ENCODE measurements at places on chromosomes 4 and X. TPM values are rescaled to one million over a fixed set of nuclear protein-coding genes. Genes with fewer than 3 reads are reported as not detected.

Gene SATL1
- polyA plus RNA-seq: 0.35 TPM

DNA sequence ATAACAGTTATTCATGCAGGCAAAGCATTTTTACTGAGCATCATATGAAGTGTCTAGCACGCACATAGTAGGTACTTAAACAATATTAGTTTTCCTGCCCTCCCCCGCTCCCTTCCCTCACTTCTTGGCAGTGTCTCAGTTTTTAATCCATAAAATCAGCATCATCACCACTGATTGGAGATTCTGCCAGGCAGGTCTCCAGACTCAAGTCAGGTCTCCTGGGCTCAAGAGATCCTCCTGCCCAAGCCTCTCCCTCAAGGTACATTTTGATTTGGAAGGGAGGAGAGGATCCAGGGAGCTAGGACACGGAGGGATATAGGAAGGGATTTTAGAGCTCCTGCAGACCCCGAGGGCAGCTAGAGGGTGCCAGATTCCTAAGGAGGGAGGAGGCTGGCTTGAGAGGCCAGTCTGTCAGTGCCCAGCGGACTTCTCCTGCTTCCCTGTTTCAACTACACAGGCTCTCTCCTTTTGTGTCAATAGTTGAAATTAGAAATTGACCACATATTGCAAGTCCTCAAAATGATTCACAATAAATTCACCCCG lies 4.4 kb upstream of the FAT1 start:
- no peak for DNase-seq

Gene SPRY1
- 159 TPM for polyA plus RNA-seq

Gene COL4A6
- 1.1 TPM for polyA plus RNA-seq

- no peak for DNase-seq
These were observed 30.8 kb downstream of the GPM6B start for GRCh38 chrX:13786048-13786447.

DNA sequence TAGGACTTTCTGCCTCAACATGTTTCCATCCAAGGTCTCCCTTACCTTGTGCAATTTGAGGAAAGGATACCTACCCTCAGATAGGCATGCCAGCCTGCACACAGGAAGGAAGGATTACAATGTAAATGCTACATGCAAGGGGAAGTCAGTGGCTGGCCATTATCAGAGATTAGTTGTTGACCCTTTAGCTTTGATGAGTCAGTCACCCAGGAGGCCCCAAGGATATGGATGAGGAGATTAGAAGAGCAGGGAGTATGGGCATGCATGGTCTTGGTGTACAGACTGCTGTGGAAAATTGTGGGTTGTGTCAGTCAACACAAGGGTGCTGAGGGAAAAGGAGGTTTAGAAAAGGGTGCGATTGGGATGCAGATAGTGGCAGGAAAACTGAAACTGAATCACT lies 92.0 kb downstream of the GUCY2F start:
- no peak for DNase-seq

DNA sequence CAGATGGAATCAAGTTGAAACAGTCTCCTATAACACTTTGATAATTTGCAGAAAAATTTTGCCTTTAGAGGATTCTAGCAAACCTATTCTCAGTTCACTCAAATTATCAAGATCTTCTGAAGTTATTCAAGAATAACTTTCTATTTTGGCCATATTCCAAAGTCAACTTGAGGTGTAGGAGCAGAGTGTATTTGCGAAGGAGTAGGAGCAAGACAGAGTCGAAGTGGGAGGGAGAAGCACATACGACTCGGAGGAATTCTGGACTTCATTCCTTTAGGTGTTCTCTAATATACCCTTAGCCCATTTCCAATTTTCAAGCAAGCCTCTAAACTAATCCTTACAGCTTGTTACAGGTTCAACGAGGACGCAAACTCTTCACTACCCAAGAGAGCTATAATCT lies 252.9 kb downstream of the GPM6A start:
- no peak for DNase-seq

Gene KLHL5
- not detected for polyA plus RNA-seq

Gene NEXMIF
- polyA plus RNA-seq: not detected

Gene FAM149A
- 9.7 TPM for polyA plus RNA-seq

DNA sequence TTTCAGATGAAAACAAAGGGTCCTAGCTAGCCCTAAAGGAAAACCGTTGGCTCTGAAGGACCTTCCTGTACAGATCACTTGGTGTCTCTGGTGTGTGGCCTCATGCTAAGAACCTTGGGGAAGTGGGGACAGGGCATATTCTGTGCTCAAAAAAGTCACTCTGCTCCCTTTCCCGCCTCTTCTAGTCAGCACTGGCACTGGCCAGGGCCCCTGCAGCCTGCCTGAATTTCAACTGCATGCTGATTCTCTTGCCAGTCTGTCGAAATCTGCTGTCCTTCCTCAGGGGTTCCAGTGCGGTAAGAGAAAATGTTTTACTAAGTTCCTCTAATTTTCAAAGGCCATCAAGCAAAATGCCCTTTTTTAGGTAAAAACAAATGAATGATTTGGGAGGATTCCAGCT lies 3.4 kb downstream of the CYBB start:
- no peak for DNase-seq

GRCh38 chr4:55733932-55734331 lies 85.7 kb upstream of the EXOC1L start:
- DNase-seq: peak; percentile 7

- no peak for DNase-seq
These were observed 5.7 kb downstream of the PLP2 start for GRCh38 chrX:49177338-49177833.

Gene RTL3
- 1.6 TPM for polyA plus RNA-seq

DNA sequence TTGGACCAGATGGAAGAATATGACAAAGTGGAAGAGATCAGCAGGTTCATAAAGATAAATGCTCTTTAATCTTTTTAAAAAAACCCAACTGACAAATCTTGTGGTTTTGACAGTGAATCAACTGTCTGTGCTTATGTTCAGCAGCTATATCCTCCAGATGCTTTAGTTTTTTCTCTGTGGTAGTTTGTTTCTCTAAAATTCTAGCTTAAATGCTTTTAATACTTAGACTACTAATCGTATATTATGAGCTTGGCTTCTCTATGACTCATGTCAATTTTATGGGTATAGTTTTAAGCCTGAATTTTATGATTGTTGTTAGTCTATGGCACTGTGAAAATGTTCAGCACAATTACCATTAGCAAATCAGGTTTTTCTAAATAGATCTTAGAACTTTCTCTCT lies 12.9 kb downstream of the HHIP start:
- no peak for DNase-seq

Gene FAM184B
- polyA plus RNA-seq: 5.5 TPM

Gene MAOA
- polyA plus RNA-seq: not detected

Gene PHOX2B
- 10.3 TPM for polyA plus RNA-seq

- no peak for DNase-seq
These were observed 1517.6 kb downstream of the STIM2 start for GRCh38 chr4:28378109-28378830.

- no peak for DNase-seq
These were observed 108.4 kb downstream of the DOCK11 start for GRCh38 chrX:118603981-118604380.

Gene ATXN3L
- not detected for polyA plus RNA-seq

Gene FAM193A
- 19.5 TPM for polyA plus RNA-seq

DNA sequence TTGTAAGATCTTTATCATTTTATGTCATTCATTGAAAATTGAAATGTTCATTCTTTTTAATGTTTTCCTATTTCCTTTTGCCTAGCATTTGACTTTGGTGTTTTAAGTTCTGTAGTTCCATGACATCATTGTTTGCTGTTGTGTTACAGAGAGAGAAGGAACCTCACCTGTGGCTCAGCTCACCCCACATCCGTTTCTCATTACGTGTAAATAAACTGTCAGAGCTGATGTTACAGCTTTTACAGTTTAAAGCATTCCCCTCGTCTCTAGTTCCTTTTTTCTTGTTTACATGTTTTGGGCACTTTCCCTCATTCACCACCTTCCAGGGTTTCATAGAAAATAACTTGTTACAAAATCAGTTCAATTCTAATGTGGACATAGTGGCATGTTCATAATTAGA lies 137.2 kb downstream of the FNIP2 start:
- no peak for DNase-seq

Gene HTN3
- polyA plus RNA-seq: not detected

Gene SMIM31
- polyA plus RNA-seq: not detected

DNA sequence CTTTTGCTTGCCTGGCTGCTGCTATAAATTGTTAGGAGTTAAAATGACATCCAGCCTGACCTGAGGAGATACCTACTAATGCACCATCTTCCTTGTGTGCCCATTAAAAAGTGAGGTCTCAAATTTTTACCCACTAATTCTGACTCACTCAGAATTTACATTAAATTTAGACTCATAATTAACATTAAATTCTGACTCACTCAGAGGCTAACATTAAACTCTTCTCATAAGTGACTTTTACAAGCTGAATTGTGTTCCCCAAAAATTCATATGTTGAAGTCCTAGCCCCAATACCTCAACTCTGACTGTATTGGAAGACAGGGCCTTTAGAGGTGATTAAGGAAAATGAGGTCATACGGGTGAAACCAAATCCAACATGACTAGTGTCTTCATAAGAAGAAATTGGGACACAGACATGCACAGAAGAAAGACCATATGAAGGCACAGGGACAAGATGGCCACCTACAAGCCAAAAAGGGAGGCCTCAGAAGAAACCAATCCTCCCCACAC lies 11.8 kb downstream of the CASP6 start:
- no peak for DNase-seq

Gene PGAM4
- polyA plus RNA-seq: not detected

GRCh38 chr4:54274795-54275665 lies 45.9 kb downstream of the PDGFRA start:
- DNase-seq: no peak

- peak; percentile 22 for DNase-seq
These were observed 174.6 kb downstream of the BMPR1B start for GRCh38 chr4:94932366-94932765.

DNA sequence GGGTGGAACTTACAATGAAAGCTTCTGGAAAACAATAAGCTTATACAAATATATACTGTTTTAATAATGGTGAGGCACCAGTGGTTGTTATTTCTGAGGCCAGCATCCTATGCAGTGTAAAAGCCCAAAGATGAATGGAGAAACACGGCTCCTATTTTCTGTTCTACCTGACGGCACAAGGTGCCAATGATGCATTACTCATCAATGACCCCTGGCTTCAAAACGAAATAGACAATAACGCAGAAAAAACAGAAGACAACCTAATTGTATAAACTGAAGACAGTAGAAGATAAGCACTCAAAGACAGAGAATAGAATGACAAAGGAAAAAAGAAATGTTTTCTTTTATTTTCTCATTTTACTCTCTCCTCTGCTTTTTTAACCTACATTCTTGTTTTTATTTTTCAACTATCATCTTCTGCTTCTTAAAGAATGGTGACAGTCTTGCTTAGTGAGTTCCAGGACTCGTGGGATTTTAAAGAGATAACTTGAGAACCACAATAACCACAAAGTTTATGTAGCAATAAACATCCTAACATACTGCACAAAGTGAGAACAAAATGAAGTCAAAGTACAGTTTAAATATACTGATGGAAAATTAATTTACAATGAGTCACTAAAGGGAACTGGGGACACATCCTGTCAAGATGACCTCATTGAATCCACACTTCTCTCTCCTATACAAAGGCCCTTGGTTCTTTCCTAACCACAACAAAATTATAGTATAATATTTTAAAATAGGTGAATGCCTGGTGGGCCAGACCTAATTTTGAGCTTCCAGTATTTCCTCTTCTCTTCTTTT lies 169.8 kb downstream of the BTC start:
- DNase-seq: no peak

GRCh38 chrX:72095370-72095769 lies 36.3 kb downstream of the RTL5 start:
- no peak for DNase-seq

Gene UCHL1
- not detected for polyA plus RNA-seq

Gene NAP1L2
- 1.4 TPM for polyA plus RNA-seq

Gene RPL9
- 3,735 TPM for polyA plus RNA-seq

DNA sequence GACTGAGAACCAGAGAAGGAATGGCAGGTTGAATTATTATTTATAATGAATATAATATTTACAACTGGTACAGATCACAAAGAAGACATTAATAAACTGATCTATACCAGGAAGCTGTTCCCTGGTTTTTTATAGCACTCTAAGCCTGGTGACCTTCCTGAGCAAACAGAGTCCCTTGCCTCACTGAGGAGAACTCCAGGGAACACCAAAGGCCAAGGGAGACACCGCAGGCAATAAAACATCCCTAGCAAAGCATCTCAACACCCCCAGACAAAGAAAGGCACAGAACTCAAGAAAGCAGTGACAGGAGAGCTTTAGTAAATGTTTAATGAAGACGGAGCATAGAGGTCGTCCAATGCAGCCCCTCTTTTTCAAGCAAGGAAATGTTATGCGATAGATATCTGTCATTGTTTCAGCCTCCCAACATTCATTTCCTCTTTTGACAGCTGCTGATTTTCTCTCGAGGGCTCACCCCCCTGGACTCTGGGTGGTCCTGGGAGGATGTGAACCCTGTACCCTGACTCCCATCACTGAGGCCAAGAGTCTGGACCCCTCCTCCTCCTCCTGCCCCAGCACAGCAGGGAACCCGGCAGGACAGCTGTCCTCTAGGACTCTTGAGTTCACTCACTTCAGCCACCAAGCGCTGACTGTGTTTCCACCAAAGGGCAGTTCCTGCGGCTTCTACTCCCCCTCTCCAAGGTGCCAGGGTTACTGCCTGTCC lies 342.5 kb upstream of the GATB start:
- DNase-seq: no peak

DNA sequence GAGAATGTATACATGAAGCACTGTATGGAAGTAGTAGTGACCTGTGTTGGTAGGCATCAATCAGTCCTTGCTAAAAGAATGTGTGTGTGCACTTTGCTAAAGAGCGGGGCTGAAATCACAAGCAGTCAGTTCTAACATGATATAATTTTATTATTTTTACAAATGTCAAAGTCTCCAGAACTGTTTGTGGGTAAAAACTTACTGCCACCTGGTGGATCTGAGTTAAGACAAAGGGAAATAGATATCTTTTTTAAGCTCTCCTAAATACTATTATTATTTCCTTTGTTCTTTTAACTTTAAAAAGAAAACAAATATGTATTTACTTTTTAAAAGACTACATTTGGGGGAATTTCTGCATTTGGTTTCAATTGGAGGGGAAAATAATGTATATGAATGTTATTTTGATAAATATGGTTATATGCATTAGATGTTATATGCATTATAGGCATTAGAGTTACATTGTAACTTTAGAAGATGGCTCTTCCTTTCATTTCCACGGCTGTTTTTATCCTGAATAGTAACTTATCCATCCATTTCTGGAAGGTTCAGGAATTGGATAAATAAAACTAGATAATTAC lies 7.8 kb upstream of the CLOCK start:
- no peak for DNase-seq

DNA sequence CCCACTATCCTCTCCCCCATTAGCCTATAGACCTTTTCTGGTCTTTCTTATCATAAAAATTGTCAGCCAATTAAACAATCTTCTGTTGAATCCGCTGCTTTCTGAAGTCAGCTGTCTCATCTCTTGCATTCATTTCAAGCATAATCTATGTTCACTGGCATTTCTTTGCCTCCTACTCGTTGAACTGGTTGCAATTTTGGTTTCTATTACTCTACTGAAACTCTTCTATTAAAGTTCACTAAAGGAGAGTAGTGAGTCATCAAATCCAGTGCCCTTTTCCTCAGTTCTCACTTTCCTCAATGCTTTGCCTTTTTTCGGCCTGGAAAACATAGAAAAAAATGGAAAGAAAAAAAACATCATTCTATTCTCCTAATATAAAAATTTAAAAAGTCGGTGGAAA lies 23.9 kb upstream of the CXCL13 start:
- DNase-seq: no peak
